ENCODE measurements at places on chromosomes 7 and 10.

GRCh38 chr7:44565097-44565794 is 8.5 kb downstream of the DDX56 start:
- DNase-seq, result peak; percentile 62

DNA sequence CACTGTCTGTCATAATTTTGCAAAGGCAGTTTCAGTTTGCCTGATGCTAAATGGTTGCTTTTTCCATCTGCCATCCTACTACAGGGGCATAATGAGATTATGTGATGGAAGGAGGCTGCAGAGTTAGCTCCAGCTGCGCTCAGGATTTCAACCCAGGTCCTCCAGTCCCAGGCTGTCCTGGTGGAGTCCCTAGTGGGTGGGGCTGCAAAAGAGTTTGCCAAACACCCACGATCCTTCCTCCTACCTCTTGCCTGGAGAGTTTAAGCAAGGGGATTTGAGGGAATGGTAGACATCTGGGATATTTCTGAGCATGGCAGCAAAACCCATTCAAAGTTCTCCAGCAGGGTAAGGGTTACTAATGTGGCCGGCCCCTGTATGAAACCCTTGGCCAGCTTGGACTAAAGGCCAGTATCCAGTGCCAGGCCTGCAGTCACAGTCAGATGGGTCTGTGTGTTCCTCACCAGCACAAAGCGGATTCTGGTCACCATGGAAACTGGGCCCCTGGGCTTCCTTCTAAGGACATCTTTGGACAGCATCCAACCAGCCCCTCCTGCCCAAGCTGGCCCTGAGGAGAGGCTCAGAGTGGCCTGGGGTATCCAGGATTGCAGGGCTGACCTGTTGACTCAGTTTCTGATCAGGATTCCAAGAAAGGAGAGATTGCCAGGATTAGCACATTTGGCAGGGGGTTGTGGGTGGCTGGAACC is 42.7 kb upstream of the CHST3 start:
- DNase-seq, result peak; percentile 75

- DNase-seq, result no peak
Observed at GRCh38 chr7:87702326-87702725, 74.1 kb downstream of the RUNDC3B start.

DNA sequence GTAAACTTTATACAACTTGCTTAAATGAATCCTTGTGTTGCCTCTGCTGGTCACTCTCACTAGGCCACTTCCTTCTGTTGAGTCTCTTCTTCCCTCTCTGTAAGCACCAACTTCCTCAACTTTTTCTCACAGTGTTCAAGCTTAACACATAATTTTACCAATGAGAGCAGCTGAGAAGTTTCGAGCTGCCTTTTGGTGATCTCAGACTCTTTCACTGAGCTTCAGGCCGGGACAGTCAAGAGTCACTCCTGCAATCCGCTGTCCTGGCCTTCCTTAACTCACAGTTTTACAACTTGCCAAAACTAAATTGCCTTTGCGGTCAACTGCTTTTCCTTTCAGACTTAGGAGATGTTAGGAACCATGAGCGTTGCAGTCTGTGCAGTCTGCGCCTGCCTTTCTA is 47.4 kb downstream of the PRPF18 start:
- DNase-seq, result no peak

DNA sequence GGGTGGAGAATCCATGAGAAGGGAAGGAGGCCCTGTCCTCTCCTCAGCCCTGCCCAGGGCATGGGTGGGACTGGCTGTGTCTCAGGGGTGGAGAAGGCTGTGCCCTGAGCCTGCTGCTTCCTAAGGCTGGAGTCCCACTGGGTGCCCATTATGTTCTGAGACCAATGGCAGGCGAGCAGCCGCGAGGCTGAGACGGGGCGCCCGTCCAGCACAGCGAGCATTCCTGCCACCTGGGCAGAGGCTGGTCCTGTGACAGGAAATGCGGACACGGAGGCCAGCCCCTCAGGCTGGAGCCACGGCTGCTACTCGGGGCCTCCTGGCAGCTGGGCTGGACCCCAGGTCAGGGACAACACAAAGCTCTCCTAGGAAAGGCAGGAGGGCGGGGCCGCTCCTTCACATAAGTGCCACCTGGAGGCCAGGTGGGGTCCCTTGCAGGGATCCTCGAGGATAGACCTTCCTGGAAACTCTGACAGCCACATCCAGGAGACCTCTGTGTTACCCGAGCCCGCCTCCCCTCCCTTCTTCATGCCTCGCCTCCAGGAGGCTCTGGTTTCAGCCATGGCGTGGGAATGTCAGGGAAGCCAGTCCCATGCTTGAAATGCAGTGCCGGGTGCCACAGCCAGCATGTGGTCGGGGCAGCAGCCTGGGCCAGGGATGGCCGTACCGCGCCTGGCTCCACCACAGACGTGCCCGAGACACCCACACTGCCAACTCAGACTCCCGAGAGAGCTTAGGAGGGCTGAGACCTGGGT is 173.9 kb downstream of the USP6NL start:
- no peak for DNase-seq

GRCh38 chr10:46555366-46555712 is 1.1 kb downstream of the GPRIN2 start:
- DNase-seq, result no peak

GRCh38 chr10:99395750-99396445 is 34.5 kb downstream of the GOT1 start:
- no peak for DNase-seq

GRCh38 chr10:992871-993270 is 4.6 kb downstream of the GTPBP4 start:
- DNase-seq, result no peak

DNA sequence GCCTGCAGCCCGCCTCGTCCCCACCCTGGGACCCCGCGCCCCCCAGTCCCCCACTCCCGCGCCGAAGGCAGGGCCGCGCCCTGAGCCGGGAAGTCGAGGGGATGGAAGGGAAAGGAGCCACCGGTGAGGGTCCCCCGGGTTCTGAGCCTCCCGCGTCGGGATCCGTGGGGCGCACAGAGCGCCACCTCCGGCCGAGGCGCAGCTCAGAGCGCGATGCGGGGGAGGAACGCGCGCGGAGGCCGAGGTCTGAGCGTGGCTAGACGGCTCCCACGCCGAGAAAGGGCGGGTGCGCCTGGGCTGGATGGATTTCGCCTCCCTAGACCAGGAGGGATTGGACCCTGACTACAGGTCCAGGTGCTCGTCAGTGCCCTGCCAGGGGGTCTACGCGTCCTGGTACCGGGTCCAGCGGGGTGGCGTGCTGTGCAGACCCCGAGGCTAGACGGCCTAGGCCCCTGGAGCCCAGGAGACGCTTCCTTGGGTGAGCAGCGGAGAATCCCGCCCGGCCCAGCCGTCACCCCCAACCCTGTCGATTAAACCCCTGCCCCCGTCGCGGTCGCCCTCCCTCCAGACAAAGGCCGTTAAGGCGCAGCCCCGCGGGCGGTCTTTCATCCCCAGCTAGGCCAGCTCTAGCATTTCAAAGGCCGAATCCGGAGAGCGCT is 986 bp upstream of the PDGFA start:
- DNase-seq, result peak; percentile 53

DNA sequence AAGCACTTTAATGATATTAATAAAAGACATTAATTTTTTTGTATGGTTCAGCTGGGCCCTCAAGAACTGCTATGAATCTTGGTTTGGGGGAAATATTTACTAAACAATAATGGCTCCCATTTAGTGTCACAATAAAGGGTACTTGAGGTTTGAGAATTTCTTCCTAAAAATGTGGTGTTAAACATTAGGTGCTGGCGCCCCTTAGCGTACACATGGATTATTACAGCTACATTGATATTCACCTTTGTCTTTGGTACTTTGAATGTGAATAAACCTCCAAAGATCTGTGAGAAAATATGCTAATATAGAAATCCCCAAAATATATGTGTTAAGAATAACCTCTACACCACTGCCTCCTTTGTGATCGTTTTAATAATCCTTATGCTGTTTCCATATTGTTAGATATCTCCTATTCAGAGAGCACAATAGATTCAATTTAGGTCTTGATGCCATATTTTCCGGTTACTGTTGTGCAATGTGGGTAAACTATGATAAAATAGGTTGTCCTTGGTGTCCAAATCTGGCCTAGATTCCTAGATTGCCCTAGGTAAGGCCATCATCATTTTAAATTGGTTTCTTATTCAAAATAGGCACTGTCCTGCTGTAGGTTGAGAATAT is 161.8 kb upstream of the CACNA2D1 start:
- no peak for DNase-seq

GRCh38 chr10:28284126-28284525 is 18.7 kb downstream of the MPP7 start:
- no peak for DNase-seq

DNA sequence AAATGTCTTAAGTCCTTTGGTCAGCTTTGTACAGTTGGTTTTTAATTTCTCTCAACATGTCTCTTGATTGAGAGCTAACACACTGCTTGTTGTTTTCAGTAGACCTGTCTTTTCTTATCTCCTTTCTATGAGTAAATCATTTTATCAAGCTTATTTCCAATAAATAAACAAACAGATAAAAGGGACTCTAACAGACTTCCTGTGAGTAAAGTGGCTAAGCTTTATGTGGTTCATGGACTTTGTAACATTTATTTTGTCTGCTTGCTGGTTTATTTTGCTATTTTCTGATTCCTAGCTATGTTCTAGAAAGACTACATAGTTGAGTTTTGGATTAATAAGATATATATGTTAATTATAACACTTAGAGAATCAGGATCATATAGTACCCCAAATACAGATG is 27.1 kb downstream of the OR9A2 start:
- no peak for DNase-seq

GRCh38 chr10:124594240-124594639 is 132.6 kb downstream of the LHPP start:
- DNase-seq, result no peak

DNA sequence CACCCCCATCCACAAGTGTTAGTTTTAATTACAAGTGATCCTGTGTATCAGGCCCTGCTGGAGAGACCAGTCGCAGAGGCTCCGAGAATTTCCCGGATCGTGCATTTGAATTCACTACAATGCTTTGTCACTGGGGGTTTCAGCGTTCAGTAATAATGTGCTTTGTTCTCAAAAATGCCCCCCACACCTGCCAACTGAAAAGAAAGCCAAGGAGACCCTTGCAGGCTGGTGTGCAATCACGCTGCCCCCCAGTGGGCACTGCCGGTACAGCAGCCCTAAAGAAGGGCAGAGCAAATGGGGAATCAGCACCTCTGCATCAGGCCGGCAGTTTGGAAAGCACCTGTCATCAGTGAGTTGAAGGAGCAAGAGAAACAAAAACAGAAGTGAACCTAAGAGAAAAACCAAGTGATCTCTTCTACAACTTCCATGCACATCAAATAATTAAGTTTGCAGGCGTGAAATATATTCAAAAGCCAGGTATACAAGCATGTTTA is 177.6 kb downstream of the PARD3 start:
- peak; percentile 55 for DNase-seq

DNA sequence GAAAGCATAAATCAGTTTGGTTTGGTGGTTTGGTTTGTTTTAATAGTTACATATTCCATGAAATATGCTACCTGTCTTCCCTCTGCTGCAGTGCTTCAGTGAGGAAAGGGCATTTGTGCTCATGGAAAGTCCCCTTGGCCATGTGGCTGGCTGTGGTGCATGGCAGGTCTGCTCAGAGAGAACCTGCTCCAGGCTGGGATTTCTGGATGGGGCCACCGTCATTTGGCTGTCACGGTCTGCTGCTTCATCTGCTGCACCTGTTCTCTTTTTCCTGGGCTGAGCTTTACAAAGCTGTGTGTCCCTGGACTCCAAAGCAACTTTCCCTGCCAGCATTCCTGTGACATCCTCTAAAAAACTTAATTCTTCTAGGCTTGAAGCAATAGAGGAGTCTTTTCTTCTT is 8.9 kb downstream of the CDK14 start:
- no peak for DNase-seq

DNA sequence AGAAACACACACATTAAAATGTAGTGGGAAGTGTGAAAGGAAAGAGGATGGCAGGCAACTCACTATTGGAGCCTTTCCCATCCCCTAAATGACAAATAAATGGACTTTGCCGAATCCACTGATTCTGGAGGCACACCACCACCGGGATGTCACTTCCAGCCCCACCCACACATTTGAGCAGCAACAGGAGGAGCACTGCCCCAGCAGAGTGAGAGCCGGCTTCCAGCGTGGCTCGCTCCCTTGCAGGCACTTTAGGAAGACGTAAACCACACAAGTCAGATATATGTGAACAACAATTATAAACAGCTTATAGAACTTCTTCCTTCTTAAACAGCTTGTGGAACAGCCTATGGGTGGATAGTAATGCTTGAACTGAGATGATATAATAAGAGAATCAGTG is 191.0 kb downstream of the DGKI start:
- DNase-seq, result no peak

- DNase-seq, result no peak
Observed at GRCh38 chr7:55016061-55016745, 2.6 kb upstream of the EGFR start.

GRCh38 chr10:50610368-50610767 is 13.4 kb downstream of the SGMS1 start:
- peak; percentile 29 for DNase-seq

DNA sequence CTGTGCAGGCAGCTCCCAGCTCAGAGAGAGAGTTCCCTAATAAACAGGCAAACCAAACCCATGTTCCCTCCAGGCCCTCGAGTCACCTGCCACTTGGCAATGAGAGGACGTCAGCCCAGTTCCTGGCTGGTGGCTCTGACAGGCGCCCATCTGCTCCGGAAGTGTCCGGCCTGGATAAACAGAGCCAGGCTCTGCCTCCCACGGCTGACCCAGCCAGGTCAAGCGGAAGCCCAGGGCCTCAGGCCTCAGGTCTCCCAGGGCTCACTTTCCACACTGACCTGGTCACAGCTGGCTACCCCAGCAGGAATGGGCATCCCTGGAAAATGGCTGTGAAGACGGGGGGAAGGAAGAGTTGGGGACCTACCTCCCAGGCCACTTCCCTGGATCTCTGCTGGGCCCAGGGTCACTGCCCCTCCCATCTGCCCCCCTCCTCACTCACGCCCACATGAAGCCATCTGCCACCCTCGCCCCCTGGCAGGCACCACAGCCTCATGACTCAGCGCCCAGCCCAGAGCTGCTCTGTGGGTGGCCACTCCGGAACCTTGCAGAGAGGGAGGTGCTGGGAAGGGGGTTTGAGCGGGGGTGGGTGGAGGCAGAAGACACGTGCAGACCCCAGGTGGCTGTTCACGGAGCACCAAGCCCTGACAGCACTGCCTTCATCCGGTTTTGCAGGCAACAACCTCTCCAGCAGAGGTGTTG is 37.4 kb upstream of the DUSP5 start:
- no peak for DNase-seq

DNA sequence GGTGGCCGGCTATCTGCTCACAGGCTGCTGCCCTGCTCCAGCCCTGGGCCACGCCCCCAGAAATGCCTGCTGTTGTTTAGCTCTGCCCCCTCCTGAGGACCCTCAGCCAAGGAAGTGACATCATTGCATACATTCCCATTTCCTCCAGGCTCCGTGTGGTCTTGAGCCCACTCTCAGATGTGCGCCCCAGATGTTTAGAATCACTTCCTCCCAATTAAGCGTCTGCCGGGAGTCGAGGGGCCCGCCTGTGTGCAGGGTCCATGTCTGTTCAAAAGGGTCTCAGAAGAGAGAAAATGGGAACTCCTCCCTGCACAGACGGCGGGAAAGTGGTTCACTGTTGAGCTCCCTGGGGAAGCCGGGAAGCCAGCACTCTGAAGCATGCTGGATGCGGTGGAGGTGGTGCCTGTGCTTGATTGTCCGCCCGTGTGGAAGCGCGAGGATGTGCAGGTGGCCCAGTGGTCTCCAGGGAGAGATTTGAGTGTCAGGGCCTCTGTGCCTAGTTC is 116.9 kb upstream of the PPIF start:
- DNase-seq, result no peak

Measured in ovary (tissue), 10 donors.